ENCODE measurements at places on chromosomes 11 and 22.

- no peak for DNase-seq
Observed at GRCh38 chr11:108606070-108606469, 12.5 kb upstream of the EXPH5 start.

GRCh38 chr11:129530154-129530895, 154.7 kb downstream of the BARX2 start:
- DNase-seq = no peak

DNA sequence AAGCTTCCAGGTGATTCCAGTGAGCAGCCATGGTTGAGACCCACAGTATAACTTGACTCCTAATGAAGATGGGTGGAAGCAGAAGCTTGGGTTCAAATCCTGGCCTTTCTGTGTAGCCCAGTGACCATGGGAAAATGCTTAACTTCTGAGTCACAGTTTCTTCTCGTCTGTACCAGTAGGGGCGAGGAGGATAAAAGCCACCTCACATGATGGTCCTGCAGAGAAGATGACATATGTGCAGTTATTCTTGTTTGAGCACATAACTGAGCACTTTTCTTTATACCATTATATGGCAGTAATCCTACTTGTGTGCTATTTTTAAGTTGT, 4.9 kb downstream of the TMEM109 start:
- no peak for DNase-seq

DNA sequence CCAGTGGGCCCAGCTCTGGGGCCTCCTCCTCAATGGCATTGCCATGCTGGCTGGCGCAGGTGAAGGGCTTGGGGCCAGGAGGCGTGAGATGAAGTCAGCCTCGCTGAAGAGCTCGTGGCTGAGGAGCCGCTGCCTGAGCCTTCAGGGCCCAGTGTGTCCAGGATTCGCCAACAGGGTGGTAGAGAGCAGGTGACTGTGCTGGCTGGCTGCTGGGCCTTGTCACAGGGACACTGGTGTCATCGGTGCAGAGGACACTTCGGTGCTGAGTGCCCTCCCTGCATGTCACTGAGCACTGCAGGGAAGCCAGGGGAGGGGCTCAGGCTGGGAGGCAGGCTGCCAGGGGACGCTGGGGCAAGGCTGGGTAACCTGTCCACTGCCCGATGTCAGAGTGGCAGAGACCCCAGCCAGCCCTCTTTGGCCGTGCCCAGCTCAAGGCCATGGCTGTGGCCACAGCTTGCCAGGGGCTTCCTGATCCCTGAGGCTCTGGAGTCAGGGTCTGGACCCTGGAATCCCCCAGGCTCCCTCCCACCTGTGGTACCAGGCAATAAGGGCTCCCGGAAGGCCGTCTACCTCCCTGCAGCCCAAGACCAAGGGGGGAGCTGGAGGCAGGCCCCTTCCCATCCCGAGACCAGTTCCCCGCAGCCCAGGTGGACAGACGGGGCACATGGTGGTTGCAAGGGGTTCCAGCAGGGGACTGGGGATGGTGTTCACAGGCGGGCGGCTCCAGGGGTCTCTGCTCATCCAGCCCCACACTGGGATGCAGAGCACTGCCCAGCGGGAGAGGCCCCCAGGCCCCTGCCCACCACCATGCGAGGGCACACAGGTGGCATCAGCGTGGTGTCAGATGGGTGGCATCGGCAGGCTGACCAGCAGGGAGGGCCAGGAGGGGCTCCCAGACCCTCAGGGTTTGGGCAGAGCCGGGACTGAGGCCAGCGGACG, 63.9 kb downstream of the ARFGAP3 start:
- DNase-seq = no peak

- DNase-seq = no peak
Observed at GRCh38 chr11:133619973-133620372, 87.7 kb upstream of the OPCML start.

DNA sequence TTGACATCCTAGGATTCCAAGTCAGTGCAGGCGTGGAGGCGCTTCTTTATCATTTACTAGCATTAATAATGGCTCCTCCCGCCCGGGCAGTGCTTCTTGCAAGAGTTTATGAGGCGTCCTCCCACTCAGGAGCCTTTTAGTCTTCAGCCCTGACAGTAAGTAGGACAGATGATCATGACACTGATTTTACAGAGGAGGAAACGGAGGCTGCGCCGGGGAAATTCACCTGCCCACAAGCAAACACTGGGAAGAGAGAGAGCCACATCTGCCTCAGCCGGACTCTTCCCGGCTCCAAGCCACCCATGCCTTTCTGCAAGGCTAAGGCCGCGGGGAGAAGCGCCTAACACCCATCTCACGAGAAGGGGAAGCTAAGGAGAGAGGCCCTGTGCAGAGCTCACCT, 35.9 kb downstream of the KIAA0930 start:
- DNase-seq = no peak
